ENCODE measurements at places on chromosomes 5 and 9.

DNA sequence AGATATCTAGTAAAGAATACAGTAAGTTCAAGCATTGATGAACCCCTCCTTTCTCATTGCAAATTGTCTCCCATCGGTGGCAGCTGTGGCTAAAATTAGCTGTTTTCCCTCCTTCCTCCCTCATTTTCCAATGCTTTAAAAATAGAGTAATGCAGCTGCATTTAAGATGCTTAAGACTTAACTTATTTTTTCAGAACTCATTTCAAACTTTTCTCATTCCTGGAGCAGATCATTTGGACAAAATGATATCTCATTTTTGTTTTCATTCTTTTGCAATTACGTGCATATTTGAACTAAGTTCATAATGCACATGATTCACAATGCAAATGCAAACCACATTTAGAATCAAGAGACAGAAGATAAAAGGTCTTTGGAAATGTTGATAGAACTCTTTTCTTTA, 14.6 kb downstream of the HSPB3 start:
- no peak for DNase-seq

DNA sequence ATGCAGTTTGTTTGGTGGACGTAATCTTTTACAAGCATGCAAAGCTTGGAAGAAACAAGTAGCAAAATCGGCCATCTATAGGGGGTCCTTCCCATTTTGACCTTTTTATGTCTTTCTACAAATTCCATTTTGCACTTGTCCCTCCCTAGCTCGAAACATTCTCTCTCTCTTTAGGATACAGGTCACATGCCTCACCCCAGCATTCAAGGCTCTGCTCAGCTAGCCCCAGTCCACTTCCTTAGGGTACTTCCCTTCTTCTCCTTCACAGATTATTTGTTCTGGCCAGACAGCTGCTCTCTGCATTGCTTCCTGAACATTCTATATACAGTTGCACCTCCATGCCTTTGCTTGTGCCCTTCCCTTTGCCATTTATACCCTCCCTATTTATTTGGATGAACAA, 31.7 kb upstream of the TRIM14 start:
- no peak for DNase-seq

GRCh38 chr5:691817-692528, 1.2 kb downstream of the TPPP start:
- DNase-seq, result no peak

GRCh38 chr9:87742813-87743428, 17.0 kb downstream of the CTSL start:
- DNase-seq, result no peak

GRCh38 chr5:40991981-40992559, 79.1 kb downstream of the MROH2B start:
- DNase-seq, result no peak

DNA sequence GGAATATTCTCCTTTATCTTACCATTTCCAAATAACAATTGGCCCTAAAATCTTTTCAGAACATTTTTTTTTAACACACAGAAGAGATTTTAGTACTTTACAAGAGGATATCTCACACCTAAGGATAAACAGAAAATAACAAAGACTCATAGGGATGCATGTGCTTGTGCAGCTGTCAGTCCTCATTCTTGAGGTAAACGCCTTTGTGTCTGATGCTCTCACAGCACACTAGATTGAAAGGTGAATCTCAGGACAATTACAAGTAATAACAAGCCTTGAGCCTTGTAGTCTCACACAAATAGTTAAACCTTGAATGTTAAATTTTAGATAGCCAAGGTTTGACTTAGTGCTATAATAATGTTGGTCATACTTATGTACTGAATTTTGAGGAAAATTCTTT, 439.2 kb downstream of the PTPRD start:
- no peak for DNase-seq

DNA sequence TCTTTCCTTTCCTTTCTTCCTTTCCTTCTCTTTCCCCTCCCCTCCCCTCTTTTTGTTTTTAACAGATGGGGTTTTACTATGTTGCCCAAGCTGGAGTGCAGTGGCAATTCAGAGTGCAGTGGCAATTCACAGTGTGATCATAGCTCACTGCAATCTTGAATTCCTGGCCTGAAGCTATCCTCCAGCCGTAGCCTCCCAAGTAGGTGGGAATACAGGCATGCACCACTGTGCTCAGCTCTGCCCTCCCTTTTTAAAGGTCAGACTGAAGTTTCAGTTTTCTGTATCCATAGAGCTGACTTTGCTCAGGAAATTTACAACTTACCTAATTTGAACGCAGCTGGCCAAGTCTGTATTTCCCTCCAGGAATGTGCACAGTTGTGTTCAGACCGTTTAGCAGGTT, 696 bp downstream of the CCL28 start:
- DNase-seq, result no peak

DNA sequence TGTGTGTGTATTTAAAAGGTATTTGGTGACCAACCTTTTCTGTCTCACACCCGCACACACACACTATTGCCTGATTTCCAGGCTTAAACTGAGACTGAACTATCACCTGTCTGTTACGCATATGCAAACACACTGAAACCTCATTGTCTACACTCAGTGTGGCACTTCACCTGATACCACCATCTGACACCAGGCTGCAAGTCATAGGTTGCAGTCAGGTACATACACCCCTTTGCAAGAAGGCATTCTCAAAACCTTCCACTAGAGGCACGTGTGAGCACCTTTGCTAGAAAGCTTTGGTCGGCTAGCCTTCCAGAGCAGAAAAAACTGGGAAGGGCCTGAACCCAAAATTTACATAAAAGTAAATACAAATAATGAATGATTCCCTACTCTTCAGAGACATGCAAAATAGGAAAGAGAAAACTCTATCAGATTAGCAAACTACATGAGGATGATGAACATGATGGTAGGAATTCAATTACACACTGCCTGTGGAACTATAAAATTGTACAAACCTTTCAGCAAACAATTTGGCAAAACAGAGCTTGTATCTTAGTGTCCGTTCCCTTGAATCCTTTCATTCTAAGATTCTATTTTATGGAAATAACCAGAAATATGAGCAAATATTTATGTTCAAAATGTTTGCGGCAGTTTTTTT, 5.9 kb upstream of the FOXD1 start:
- DNase-seq, result no peak

DNA sequence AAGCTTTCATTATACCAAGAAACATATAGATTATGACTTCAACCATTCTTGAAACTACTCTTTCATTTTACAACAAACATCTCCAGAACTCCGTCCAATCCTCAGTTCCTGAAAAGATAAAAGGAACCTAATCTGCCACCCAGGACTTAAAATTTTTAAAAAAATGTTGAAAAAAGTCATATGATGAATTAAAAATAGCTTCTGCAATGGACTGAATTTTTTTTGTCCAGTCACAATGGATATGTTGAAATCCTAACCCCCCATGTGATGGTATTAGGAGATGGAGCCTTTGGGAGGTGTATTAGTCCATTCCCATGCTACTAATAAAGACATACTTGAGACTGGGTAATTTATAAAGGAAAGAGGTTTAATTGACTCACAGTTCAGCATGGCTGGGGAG, 2.7 kb upstream of the ALDH1A1 start:
- no peak for DNase-seq

- no peak for DNase-seq
Measured at GRCh38 chr9:95947118-95947517, 71.6 kb downstream of the ERCC6L2 start.

Measured in right renal cortex interstitium (tissue), 3 donors.